COR-L47 (cell line): ENCODE measurements at places on chromosomes 12 and 14.

DNA sequence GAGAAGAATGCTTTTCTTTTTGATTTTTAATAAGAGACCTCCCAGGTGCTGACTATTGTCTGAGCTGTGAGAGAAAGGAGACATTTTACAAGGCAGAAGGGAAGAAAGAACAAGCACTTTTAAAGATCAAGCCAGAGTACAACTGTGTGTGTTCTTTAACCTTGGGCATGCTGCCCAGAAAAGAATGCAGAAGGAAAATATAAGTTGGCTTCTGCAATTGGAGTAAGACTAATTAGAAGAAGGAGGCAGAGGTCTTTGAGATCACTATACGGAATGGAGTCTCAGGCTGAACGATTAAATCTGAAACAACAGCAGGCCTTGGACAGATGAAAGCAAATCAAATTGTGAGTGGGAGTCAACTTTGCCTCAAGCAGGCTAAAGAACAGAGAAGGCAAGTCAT is 230.5 kb downstream of the ATP23 start:
- DNase-seq, result no peak

GRCh38 chr12:115468087-115468510 is 784.1 kb upstream of the TBX3 start:
- no peak for DNase-seq

GRCh38 chr12:24379861-24380521 is 430.5 kb upstream of the SOX5 start:
- DNase-seq, result peak; percentile 36

DNA sequence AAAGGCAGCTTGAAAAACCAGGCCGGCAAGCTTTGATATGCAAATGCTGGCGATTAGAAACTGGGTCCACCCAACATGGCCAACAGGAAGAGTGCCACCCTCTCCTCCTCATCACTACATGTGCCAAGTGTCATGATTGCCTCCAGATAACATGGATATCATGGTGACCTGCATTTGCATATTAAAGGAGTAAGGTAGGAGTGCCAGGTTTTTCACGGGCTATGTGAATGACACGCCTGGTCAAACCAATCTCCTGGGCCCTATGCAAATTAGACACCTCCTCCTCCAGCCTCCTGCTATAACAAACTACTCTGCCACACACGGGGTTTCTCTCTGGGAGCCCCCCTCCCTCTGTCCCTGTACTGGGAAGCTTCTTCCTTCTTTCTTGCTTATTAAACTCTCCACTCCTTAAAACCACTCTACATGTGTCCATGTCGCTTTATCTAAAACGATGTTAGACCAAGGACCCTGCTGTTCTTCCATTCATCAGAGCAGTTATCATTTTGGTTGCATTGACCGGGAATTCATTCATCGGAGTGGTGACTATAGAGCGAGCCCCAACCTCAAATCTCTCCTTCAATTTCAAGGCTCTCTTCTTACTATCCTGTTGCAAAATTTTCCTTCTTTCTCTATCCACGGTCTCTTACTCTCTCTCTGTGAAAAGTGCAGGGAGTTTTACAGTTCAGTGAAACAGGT is 27.5 kb downstream of the APOBEC1 start:
- DNase-seq, result no peak

DNA sequence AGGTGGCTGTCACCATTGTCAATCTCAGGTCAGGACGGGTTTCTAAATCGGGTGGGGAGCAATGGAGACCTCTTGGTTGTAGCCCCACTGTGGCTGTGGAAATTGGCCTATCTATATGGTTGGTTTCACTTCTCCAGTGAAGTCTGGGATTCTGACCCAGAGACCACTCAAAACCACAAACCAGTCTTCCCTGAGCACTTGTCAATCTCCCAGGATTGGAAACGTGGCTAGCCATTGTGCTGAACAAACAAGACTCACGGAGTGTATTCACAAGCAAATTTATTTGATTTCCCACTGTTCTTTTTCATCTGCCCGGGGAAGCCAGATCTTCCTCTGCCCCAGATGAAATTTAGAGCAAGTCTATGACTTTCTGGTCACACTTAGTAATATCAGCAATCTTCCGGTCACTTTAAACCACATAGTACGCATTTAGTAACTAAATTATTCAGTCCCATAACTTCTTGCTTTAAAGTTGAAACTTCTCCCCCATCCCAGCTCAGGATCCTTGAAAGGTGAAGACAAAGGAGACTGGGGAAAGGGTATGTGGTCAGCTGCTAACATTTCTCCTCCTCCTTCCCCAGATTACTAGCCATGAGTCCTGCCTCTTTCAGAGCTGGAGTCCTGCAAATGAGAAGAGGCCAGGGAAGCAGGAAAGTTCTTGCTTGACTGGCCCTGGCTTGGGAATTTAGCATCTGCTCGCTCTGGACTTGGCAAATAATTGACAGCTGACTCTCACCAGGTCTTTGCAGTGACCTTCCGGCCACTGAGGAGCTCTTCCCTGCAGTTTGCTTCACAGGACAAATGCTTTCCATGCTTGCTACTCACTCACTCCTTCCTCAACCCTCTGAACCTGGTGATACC is 123.2 kb upstream of the MAX start:
- DNase-seq, result no peak

- DNase-seq, result no peak
Measured at GRCh38 chr12:57474430-57474829, 5.2 kb downstream of the ARHGAP9 start.
